Stimulated activated CD8-positive, alpha-beta memory T cell treated with anti-CD3 and anti-CD28 coated beads, Interleukin-4, amount 100 ng/mL, for 1 hour (primary cell): ENCODE measurements at places on chromosomes 7 and 10.

GRCh38 chr10:97175586-97175985 is 10.2 kb downstream of the SLIT1 start:
- DNase-seq: no peak

DNA sequence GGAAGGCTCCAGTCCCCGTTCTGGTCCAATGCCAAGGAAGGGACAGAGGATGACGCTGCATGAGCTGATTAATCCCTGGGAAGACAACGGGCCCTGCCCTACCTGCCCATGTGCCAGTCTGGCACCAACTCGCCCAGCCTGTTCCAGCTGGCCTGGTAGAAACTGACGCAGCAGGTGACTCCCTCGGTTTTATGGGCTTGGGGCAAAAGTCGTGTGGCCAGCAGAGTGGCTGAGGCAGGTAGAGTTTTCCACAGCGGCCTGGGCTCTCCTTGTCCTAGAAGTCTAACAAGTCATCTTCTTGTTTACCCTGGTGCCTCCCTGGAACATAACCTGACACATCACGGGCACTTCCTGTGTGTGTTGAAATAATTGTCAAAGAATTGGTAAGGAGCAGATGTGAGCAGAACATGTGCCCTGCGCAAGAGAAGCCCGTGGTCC is 20.4 kb upstream of the LMTK2 start:
- DNase-seq: no peak

GRCh38 chr10:70232155-70232858 is 922 bp downstream of the PPA1 start:
- DNase-seq: peak; percentile 3

- DNase-seq: peak; percentile 1
Measured at GRCh38 chr10:104925232-104925851, 284.3 kb downstream of the SORCS3 start.

DNA sequence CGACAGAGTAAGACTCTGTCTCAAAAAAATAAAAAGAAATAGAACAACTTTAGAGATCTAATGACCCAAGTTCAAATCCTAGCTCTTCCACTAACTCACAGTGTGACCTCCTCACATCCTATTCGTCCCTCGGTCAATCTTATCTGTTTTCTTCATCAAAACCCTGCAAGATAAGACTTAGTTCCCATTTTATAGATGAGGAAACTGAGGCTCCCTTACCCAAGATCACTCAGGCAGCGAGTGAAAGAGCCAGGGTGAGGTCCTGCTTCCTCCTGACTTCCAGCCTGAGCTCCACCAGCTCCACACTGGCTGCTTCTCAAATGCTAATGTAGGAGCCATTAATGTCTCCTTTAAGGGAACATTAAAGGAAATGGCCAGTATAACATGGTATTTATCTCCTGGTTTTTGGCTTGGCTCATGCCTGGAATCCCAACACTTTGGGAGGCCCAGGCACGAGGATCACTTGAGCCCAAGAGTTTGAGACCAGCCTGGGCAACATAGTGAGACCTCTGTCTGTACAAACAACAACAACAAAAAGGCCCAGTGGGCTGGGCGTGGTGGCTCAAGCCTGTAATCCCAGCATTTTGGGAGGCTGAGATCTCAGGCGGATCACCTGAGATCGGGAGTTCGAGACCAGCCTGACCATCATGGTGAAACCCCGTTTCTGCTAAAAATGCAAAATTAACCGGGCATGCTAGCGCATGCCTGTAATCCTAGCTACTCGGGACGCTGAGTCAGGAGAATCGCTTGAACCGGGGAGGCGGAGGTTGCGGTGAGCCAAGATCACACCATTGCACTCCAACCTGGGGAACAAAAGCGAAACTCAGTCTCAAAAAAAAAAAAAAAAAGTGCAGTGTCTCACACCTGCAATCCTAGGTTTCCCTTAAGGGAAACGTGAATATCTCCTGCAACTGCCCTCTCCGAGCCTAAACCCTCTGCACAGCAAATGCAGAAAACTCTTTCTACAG is 3.4 kb upstream of the RHBDD2 start:
- no peak for DNase-seq

- no peak for DNase-seq
Measured at GRCh38 chr10:125103466-125103865, 56.9 kb downstream of the CTBP2 start.

DNA sequence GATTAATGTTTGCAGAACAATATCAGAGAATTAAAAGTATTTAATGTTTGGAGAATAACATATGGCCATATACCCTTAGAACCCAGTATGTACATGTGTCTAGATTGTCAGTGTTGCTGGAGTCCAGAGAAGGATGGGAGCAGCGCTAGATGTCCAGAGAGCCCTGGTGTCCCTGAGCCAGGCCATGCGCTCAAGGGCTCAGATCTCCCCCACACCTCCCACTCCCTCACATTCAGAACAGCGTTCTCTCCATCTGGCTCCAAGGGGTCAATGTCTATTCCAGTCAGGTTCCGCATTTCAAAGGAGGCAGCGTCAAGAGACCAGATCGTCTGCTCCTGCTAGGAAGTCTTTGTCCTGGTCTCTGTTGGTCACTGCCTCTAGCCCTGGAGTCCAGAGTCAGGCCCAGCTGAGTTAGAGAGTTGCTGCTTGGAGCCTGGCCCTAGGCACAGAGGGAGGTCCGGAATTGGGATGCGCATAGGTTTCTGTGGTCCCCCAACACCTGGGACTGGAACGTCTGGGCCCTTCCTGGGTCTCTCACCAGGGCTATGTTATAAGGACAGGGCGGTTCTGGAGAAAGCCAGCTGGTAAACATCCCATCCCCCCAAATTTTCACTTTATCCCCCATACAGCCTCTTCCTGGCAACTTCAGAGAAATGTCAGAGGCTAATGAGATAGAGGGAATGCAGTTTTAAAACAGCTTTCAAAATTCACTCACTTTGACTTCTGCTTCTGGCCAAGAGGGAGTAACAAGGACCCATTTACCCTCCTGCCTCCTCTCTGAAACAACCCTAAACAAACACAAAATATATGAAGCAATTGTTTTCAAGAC is 6.5 kb upstream of the WDR86 start:
- DNase-seq: no peak

DNA sequence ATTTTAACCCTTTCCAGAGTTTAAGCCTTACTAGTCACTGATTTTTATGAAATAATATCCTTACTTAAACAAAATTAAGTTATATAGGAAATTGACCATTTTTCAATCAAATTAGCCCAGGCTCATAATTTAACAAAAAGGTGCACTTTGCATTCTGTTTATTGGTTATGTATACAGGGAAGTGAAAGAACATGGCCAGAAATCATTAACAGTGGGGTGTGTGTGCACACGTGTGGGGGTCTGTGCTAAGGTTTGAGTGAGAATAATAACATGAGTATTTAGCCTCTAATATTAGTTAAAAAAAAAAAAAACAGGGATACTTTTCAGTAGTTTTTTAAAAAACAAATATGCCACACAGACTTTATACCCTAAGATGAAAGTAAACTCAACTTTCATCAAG is 510.5 kb upstream of the PFKP start:
- no peak for DNase-seq

- DNase-seq: no peak
Measured at GRCh38 chr7:34720289-34720688, 62.3 kb downstream of the NPSR1 start.

GRCh38 chr7:30214651-30215137 is 69.7 kb upstream of the ZNRF2 start:
- DNase-seq: no peak

- DNase-seq: no peak
Measured at GRCh38 chr7:114502454-114503254, 88.0 kb downstream of the FOXP2 start.

DNA sequence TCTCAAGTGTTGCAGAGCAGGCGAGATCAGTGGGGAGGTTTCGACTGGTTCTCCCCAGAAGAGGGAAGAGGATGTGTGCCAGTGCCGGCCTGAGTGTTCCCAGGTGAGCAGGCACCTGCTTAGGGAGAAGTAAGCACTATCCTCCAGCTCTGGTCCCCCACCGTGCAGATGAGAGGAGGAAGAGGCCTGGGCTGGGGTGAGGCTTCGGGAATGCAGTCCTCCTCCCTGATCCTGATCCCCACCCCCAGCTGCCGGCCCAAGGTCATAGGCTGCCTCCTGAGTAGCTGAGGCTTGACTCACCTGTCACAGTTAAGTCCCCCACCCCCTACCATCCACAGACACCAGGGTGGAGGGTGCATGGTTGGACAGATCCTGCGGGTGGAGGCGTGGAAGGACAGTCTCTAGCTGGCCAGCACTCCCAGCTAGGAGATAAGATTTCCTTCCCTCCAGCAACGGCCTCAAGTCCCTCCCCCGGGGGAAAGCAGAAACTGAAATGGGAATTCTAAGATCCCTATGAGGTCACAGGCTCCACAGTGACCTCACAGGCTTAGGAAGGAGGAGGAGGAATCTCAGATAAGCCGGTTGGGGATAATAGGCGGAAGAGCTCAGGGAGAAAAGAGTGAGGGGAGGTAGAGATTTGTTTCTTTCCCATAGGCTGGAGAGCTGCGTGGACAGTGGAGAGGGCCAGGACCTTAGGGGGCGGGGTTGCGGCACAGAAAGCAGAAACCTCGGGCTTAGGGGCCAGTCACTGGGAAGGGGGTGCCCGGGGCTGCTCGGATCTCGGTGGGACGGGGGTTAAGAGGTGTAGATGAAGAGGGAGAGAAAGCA is 1.0 kb downstream of the LRCH4 start:
- no peak for DNase-seq

DNA sequence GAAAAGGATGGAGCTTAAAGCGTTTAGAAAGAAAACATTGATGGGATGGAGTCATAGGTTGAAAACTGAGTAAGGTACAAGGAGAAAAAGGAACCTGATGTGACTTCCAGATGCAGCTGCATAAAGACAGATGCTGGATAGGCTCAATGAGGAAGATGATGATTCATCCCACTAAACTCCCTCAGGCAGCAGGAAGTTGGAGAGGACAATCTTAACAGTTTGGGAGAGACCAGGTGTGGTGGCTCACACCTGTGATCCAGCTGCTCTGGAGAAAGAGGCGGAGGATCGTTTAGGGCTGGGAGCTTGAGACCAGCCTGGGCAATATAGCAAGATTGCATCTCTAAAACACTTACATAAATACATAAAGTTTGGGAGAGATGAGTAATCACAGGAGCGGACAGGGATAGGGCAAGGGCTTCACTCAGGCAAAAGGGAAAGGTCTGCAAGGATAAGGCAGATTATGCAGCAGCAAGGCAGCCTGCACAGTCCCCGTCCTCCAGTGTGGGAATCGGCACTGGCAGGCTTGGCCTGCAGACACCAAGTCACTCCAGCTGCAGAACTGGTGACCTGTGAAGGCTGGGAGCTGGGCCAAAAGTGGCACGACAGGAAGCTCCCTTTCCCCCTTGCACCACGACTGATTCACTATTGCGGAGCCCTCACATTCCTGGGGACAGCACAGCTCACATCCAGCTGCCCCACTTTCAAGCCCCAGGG is 438.5 kb downstream of the GRID1 start:
- no peak for DNase-seq

GRCh38 chr7:7967886-7968543 is 581 bp upstream of the GLCCI1 start:
- DNase-seq: no peak

GRCh38 chr7:23787272-23787671 is 77.3 kb downstream of the STK31 start:
- no peak for DNase-seq

- DNase-seq: no peak
Measured at GRCh38 chr10:77532068-77532467, 105.5 kb downstream of the KCNMA1 start.

DNA sequence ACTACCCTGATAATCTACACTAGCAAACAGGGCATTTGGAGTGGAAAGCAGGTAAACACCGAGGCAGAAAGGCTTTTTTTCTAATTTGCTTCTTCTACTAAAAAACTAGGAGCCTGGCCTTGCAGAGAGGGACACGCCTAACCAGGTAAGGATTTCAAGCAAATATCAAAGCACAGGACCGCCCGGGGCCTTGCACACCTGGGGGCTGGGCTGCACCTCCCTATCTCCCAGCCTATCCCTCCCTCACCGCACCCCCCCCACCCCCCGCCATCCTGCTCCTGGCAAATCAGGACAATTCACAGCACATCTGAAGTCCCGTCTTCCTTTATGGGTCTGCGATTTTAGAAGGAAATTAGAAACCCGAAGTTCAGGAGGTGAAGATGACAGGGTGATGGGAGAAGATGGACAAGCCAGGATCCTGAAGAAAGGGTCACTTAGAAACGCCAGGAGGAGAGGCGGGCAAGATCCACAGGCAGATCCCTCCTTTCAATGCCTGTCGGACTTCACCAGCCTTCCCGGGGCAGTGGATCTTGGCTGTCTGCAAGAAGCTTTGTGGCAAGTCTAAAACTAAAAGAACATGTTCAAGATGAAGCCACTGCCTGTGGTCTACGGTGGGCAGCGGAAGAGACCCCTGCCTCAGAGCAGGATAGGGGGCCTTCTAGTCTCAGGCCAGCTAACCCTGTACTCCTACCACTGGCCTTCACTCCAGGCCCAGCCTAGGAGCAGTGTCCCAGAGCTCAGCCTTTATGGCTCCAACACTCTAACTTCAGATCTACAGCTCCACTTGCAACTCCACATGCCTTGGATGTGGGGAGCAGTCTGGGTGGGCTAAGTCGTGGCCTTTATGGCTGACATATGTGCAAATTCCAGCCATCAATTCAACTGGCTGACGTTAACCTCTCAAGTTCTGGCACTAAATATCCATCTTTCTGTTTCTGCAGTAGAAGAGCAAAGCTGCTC is 43.9 kb downstream of the TNS3 start:
- DNase-seq: no peak

DNA sequence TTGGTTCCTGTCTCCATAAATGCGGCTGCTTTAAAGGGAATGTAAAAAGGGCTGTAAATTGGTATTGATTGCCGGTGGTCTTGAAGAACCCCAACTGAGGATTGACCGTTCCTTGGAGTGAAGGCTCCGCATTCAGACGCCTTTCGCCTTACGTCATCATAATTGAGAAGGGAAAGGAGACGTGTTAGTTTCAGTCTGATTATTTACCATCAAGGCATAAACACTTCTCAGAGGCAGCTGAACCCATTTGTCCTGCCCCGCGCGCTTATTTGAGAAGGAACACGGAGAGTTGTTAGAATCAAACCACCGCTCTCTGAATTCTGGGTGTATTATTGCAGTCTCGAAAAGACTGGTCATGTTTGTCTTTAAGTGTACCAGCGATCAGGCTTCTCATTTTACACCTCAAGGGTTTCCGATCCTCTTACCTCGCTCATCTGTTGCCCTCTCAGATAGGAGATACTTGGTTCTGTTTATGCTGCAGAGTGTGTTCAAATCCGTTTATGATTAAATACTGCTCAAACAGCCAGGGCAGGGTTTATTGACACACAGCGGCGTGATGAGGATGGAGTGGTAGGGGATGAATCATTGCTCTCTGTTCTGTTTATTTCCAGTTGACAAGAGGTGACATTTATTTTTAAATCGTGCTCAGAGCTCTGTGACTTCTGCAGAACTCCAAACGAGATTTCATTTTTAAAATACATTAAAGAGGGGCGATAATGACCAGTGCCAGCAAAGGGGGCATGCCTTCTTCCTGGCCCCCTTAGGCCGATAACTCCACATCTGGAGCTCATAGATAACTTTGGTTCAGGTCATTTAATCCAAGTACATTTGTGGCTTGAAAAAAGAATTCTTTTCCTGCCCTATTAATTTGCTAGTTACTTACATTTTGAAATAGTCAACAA is 30.4 kb downstream of the FOXK1 start:
- DNase-seq: no peak

- DNase-seq: no peak
Measured at GRCh38 chr10:118002581-118002980, 44.2 kb downstream of the RAB11FIP2 start.

- no peak for DNase-seq
Measured at GRCh38 chr10:122168598-122169394, 102.3 kb upstream of the BTBD16 start.
